ENCODE measurements at places on chromosomes 4 and X.

- DNase-seq = no peak
Observed at GRCh38 chr4:8329560-8329858, 60.0 kb downstream of the HTRA3 start.

DNA sequence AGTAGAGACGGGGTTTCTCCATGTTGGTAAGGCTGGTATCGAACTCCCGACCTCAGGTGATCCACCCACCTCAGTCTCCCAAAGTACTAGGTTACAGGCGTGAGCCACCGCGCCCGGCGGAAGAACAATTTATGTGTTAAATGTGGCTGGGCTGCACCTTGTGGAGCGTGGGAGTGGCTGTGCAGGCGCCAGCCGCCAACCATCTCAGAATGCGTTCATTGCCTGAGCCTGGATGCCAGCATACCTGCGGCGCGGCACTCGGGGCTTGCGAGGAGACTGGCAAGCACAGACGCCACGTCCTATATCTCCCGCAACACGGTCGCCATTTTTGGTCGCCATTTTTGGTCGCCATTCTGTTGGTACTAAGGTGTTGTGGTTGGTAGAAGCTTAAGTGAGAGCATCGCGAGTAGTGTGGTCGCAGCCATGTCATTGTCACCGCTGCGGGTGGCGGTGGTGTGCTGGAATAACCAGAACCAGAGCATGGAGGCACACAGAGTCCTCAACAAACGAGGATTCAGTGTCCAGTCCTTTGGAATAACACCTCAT lies 193.6 kb upstream of the HTR2C start:
- DNase-seq = no peak

GRCh38 chr4:187541666-187542065 lies 453.9 kb upstream of the ZFP42 start:
- DNase-seq = no peak

GRCh38 chrX:124231451-124231759 lies 101.1 kb upstream of the TEX13D start:
- no peak for DNase-seq

DNA sequence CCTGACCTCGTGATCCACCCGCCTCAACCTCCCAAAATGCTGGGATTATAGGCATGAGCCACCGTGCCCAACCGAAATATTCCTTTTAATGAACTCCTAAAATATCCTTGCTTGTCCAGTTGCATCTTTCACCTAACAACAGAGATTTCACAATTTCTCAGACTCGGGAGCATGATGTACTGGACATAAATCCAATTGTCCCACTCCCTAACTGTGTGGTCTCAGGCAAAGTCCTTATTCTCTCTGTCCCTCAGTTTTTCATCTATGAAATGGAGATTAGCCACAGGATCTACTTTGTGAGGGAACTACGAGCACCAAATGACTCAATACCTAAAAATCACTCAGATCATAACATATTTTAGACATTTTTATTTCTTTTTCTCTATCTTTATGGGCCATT lies 9.3 kb downstream of the RAB40A start:
- DNase-seq = no peak

- no peak for DNase-seq
Observed at GRCh38 chrX:4263030-4263803, 549.8 kb upstream of the PRKX start.

- DNase-seq = no peak
Observed at GRCh38 chr4:17276776-17277175, 235.1 kb downstream of the QDPR start.

DNA sequence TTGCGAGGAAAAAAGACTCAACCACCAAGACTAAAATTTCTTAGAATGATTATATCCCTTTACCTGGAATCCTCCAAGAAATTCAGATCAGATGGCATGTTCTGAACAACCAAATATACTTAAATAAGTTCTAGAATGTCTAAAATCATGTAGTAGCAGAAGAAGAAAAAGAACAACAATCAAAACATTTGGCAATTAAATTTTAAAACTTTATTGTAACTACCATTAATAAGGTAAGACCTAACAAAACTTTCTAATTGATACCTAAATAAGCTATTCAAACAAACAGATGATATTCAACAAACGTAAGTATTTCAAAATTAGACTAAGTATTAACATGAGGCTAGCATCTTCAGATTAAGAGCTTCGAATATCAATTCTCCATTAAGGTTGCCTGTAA lies 4.3 kb downstream of the THOC2 start:
- no peak for DNase-seq

GRCh38 chr4:25814301-25815136 lies 48.3 kb downstream of the SEL1L3 start:
- DNase-seq = no peak

- no peak for DNase-seq
Observed at GRCh38 chr4:101953949-101954348, 163.4 kb downstream of the BANK1 start.

Measured in NCI-H187 treated with DMSO at 0.1 percent for 48 hours (cell line).